Activated CD4-positive, alpha-beta T cell treated with anti-CD3 and anti-CD28 coated beads, Interleukin-2, Interleukin-4, amounts not matched to agents 100 ng/mL and 50 ng/mL, durations not matched to agents 16 hours and 8 hours (primary cell): ENCODE measurements at places on chromosomes 4 and X.

DNA sequence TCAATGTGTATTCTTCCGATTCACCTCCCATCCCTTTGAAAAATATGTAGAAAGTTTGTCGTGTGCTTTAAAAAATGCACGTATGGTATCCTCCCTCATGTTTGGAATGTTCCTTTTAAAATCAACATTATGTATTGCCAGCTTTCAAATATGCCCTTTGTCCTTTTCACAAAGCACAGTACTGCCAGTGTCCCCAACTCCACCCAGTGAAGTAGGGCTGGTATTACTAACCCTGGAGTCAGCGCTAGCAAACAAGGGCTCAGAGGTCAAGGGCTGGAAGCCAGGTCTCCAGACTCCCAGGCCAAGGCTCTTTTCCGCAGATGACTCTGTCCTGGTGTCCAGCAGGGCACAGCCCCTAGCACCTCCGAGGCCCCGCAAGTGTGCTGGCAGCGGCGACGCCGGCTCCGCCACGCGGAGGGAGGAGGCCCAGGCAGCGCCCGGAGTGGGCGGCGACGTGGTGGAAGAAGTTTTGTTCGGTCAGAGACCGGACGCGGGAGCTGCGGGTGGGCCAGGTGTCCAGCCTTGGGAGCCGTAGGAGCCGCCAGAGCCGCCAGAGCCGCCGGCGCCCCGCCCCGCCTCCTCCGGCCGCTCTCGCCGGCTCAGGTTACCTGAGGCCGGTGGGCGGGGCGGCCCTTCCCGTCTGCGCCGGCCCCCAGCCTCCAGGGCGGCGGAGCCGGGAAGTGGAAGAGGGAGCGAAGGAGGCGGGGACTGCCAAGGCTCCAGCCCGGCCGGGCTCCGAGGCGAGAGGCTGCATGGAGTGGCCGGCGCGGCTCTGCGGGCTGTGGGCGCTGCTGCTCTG lies at the start of gene IL13RA1:
Gene IL13RA1 (plus strand): TSS at position 720 of the 799 bp plus-strand sequence. CDS start 33 bp downstream, at position 753.
- DNase-seq: no peak

DNA sequence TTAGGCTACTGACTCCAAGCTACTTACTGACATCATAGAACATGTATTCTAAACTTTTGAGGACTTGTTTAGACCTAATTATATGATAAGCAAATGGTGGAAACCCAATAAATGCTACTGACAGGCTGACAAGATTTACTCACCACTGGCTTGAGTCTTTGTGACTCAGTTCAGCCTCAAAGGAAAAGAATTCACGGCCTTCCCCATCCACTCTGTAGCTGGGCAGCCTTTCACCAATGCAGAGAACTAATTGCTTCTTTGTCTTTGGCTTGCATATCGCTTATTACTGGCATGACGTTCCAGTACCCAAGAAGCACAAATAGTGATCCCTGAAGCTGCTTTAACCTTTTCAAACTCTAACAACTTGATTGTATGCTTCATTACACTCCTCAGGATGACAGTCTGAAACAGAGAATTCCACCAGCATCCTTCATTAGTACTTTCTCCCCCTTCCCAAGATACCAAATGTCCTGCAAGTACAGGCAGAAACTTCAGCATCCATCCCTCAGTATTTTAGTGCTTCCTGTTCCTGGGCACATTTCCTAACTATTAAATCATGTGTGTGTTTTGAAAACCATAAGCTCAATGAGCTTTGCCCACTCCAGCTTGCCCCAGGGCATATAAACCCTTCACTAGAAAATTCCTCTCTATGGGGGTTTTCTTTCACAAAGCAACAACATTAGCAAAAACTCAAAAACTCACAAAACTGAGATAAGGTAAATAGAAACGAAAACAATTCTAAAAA lies 298.1 kb upstream of the SLC7A11 start:
- no peak for DNase-seq

DNA sequence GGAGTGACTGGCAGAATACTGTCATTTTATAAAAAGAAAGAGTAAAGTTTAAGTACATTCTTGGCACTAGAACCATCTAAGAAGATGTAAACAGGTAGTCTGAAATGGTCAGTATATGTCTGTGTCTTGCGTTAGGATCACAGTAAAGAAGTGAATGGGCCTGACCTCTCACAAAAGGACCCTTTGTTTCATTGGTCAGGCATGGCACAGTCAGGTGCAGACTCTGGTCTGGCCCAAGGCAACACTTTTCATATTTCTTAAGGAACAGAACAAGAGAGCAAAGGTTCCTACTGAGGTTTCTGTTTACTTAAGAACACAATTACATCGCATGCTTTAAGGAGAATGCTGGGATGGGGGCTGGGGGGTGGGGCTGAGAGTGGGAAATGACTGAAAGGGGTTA lies 48.1 kb downstream of the RPGR start:
- DNase-seq: no peak

DNA sequence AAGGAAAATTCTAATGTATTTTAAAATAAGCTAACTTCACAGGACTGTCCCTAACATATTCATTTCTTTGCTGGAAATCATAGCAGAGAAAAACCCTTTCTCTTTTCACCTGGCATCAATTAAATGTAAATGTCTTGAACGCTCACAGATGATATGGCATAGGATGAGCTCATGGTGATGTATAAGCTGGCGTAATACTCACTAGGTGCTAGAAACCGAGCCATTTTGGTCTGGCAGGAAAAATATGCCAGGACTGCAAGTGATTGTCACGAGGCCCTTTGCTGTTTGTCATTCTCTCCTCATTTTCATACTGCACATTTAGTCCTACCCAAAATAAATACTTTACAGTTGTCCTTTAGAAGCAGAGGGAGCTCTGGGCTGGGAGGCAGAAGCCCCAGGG lies 222.7 kb upstream of the LNX1 start:
- DNase-seq: no peak

DNA sequence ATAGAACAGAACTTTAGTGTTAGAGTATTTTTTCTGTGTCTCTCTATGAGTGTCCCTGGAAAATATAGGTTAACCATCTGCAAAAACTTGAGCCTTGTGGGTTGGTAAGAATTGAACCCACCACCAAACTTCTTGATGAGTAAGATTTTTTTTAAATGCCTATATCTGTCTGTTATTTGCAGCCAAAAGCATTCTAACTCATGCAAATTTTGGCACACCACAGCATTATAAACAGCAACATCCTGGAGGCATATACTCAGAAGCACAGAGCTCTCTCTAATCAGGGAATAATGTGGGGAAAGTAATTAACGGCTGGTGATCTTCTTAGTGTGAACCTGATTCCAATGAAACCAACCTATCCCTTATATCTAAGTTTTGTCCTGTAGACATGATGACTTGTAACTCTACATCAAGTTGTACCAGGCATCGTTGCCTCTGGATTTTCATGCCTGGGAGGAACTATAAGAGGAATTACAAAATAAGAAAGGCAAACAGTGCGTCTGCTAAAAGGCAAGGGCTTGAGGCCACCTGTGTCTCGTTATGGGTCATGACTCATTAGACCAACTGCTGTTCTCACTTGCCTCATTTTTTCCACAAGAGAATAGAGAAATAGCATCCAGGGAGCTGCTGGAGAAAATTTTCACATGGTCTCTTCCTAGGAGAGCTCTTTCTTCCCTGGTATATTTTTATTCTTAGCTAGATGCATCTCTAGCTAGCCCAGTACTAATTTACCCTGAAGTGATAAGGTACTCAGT lies 202.4 kb downstream of the CHIC2 start:
- no peak for DNase-seq
